Aorta (tissue), 5 donors: ENCODE measurements at places on chromosomes 7 and 10. TPM values are rescaled to one million over a fixed set of nuclear protein-coding genes. Genes with fewer than 3 reads are reported as not detected.
A peak's percentile ranks its signal among the peaks of the same experiment; 100 is the strongest.

DNA sequence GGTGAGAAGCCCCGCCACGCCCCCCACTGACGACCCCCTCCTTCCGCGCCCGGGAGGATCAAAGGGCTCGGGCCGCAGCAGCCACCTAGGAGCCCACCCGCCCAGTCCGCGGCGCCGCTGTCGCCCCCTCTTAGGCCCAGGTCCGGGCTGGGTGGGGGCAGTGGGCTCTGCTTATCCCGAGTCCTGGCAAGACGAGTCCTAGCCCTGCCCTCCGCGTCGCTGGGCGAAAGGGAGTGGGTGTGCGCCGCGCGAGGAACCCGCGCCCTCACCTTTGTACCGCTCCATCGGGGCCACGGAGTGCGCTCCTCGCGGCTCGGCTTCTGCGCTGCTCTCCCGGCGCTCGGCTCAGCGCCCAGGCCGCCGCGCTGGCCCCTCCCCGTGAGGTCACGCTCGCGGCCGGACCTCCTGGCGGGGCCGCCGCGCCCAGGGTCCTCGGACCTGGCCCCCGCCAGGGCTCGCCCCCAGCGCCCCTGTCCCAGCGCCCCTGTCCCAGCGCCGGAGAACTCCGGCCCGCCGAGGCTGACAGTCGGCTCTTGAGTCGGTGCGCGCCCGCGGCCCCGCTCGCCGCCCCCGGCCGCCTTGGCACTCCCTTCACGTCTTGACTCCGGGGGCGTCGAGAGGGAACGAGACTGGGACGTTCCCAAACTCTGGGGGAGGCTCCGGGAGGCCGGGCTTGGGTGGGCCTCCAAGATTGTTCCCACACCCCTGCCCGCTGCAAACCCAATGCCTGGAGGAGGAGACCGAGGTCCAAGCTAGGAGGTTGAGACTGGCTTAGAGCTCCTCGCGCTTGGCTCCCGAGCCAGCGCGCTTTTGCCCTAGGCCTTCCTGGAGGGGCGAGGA is at the start of gene AFAP1L2:
Gene AFAP1L2 (minus strand): TSS at position 332 of the 840 bp plus-strand sequence. CDS start 47 bp downstream, at position 285.
- no peaks in the 10 kb centered on the region for H3K36me3 ChIP-seq
- peak within 1 kb of the TSS; percentile 57 for H3K4me3 ChIP-seq
- no peaks in the 10 kb centered on the region for H3K4me1 ChIP-seq

GRCh38 chr10:45199205-45199740 is 116.1 kb downstream of the OR13A1 start:
- no peaks in the 10 kb centered on the region for H3K36me3 ChIP-seq
- no peak overlapping the region for H3K27ac ChIP-seq
- H3K4me3 ChIP-seq, result no peak overlapping the region
- no peaks in the 10 kb centered on the region for H3K4me1 ChIP-seq
- no peaks in the 10 kb centered on the region for H3K27me3 ChIP-seq

- no peak overlapping the region for H3K4me3 ChIP-seq
- H3K27me3 ChIP-seq, result no peaks in the 10 kb centered on the region
- no peak for DNase-seq
- no peaks in the 10 kb centered on the region for H3K4me1 ChIP-seq
- H3K27ac ChIP-seq, result no peak overlapping the region
Observed at GRCh38 chr10:99506416-99506815, 26.3 kb upstream of the NKX2-3 start.

The CRHR2 gene
- total RNA-seq, result 0.23 TPM

The AVL9 gene
- 35.8 TPM for total RNA-seq
